NB4 (cell line): ENCODE measurements at places on chromosomes 5 and 9.

DNA sequence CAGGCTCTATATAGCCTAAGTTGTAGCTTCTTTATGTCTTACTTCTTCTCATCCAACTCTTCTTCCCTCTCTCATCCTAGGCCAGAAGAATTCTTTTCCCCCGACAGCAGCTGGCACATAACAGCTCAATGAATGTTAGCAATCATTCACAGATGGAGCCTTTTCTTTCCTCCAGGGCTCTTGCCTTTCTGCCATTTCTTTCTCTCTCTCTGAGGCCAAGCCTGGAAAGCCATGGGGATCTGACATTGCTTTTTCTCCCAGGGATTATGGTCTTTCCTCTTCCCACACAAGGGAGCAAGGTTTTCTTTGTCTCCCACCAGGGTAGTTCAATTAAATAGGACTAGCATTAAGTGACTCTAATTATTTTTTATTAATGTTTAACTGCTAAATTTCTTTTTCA, 20.5 kb downstream of the SMIM15 start:
- no peak for DNase-seq

DNA sequence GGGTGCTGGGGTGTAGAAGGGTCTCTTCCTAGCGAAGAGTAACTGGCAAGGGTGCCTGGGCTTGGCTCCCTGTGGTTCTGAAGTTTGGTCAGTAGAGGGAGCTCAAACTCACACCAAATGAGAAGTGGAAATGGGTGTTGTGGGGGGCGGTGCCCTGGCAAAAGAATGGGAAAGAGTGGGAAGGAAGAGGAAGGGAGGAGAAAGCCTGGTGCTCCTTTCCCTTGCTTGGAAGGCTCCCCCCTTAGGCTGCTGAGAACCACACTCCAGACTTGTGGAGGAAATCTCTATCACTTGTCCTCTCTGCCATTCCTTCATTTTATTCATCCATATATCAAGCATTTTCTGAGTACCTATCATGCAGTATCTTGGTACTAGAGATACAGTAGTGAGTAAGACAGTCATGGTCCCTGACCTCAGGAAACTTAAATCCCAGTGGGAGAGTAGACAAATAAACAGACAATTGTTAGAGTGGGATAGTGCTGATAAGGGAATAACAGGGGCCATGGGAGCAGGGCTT, 13.0 kb downstream of the SLC4A9 start:
- DNase-seq, result peak; percentile 61

DNA sequence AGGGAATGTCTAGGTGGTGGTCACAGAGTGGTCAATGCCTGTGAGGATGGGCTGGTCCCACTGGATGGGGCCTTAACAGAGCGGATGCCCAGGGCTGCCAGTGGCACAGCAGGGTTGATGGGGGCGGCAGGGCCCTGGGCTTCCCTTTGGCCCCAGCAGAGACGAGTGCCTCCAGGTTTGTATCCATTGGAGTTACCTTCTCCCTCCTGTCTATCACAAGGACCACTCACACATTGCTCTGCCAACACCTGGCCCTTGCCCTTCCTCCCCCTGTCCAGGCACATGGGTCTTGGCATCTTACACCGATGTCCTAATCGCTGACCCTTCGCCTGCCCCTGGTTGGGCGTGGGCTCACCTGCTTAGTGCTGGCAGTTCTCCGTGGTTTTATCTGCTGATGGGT, 26.2 kb upstream of the IRX4 start:
- DNase-seq, result no peak

- DNase-seq, result no peak
Measured at GRCh38 chr5:40346901-40347300, 332.8 kb upstream of the PTGER4 start.

GRCh38 chr5:106363578-106363977, 1307.2 kb downstream of the EFNA5 start:
- no peak for DNase-seq

- DNase-seq, result no peak
Measured at GRCh38 chr9:37693260-37693659, 42.5 kb downstream of the FRMPD1 start.

- DNase-seq, result peak; percentile 23
Measured at GRCh38 chr5:107218457-107219193, 452.1 kb downstream of the EFNA5 start.

- DNase-seq, result no peak
Measured at GRCh38 chr5:134420343-134420742, 8.7 kb upstream of the CDKN2AIPNL start.

DNA sequence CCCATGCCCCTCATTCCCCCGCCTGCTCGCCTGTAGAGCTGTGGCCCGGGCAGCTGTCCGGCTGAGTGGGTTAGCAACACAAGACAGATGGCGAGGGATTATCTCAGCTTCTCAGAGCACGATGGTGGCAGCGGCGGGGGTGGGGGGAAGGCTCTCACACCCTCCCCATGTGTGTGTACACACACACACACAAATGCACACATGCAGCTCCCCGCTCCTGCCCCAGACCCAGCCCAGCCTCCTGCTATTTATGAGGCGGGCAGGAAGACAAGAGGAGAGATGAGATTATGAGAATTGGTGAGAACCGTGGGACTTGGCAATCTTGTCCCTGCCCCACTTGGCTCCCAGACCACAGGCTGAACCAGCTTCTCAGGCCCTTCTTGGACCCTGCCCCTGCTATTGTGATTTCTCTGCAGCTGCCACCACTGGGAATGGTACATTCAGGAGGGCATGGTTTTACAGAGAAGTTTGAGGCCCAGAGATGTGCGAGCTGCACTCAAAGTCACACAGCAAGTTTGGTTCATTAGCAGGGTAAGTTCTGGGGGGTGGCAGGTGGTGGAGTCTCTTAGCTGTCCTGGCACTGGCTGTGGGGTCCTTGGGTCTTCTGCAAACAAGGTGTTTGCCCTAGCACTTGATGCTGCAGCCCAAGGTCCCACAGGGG, 51.0 kb upstream of the PSD2 start:
- no peak for DNase-seq

DNA sequence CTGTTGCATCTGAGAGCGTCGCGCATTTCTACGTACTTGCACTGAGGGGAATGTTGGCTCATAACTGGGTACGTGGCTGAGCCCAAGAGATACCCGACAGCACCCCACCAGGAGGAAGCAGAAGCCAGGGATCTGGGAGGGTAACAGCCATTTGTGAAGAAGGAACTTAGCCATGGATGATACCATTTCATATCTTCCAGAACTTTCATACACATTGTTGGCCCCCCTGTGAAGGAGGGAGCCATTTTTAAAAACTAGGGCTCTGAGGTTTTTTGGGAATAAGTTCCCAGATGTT, 101.4 kb upstream of the SLC44A1 start:
- DNase-seq, result no peak

- DNase-seq, result no peak
Measured at GRCh38 chr5:4634342-4634741, 505.8 kb upstream of the ADAMTS16 start.

DNA sequence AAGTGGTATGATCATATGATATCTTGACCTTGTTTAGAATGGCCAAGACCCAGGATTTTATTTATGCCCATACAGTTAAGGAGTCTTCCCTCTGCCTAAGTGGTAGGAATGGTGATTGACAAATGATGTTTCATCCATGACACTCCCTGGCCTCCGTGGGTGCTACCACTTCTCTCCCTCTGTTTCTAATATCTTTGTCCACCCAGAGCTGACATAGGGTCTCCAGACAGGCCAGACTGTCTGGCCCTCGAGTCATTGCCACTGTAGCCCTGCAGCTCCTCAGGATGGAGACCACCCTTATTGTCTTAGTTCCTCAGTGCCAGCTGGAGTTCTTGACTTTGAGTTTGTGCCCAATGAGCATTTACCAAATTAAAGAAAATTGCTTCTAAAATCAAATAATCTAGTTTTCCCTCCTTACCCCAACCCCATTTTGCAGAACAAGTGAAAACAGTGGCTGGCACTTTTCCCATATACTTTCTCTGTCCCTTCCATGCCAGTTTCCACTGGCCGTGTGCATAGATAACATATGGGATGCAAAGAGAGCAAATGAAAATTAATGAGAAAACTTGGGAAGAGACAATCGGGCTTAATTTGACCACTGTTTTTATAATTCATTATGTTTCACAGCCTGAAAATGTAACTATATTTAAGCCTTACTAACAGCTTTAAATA, 235.7 kb downstream of the NSG2 start:
- DNase-seq, result no peak

GRCh38 chr9:110290001-110290400, 33.7 kb upstream of the TXN start:
- no peak for DNase-seq

GRCh38 chr5:82772281-82772680, 304.9 kb downstream of the TMEM167A start:
- DNase-seq, result no peak

DNA sequence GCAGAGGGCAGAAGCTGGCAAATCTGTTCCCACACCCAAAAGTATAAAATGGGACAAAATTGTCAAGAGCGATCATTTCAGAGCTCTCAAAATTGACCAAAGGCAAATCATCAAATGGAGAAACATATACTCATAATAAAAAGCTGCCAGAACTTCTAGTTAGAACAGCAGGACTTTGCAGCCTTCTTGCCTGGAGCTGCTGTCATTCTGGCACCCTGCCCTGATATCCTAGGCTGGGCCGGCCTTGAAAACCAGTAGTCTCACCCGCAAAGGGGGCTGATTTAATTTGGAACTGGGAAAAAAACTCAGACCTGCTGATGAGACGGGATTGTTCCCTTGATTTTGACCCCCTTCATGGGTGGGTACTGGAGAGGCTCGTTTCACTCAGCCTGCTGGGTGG, 18.5 kb downstream of the OR2V1 start:
- DNase-seq, result no peak

DNA sequence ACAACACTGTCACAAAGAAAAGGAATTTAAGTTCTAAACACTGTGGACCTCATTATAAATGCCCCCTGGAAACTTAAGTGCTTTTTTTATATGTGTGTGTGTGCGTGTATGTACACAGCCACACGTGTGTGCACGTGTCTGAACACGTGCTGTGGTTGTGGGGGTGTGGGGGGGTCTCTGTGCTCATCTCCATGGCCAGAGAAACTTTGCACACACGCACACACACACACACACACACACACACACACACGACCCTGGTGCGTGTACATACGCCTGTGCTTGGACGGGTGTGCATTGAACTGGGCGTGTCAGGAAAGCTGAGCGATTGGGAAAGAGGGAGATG, 27.9 kb downstream of the AMBP start:
- DNase-seq, result no peak

DNA sequence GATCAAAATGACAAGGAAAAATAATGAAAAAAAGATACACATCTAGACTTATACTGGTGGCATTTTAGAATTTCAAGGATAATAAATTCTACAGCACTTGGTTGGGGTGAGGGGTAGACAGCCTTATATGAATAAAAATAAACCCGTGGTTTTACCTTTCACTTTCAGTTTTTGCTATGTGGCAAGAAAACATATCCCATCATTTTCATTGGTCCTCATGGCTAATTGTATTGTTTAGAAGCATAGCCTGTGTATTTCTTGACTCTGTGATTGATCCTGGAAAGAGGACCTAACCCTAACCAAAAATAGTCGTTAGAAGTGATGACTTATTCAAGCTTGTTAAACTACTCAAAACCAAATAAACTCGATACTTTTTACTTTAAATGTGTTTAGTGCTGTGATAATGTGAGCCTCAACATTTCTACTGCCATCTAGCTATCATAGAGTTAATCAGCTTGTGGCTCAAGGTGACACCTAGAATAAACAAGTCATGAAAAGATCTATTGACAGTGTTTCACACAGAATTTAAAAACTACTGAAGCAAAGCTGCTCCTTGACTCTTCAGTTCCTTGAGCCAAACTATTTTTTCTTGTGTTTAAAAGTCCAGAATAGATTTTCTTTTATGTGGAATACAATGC, 153.3 kb upstream of the IZUMO3 start:
- DNase-seq, result no peak

DNA sequence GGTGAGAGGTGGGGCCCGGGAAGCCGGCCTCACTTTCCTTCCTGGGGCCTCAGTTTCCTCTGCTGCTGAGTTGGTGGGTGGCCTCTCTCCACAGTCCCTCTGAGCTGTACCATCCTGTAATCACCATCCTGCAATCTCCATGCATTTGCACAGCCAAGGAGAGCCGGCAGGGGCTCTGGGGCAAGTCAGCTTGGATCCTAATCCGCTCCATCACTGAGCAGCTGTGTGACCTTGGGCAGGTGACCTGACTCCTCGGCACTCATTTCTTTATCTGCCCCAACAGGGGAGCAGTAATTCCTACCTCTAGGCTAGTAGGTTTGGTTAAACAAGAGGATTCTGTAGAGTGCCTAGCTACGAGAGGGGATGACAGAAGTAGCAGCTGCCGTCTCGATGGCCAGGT, 88.2 kb upstream of the ZNF618 start:
- no peak for DNase-seq

DNA sequence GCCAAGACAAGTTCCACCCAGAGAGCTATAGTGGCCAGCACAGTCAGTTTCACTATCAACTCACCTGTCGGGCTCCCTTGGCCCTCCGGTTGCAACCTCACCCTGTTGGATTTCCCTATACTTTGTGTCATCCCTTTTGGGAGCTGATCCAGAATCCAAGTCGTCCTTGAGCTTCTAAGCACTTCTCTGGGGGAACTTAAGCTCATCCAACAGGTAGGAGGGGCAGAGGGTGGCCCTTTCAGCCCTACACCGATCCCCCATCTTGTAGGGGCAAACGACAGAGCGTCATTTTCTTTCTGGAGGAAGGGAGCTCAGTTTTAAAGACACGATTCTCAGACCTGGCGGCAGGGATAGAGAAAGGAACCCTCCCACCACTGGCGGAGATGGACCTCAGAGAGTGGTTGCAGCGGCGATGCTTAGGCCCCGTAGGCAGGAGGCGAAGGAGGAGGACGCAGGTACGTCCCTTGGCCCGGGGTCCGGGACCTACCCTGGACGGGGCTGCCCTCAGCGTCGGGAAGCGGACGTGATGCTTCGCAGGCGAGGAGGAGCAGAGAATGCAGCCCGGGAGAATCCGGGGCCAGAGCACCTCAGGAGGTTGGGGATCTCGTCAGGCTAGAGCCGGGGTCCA, 519 bp downstream of the ZER1 start:
- no peak for DNase-seq

- no peak for DNase-seq
Measured at GRCh38 chr5:76083555-76084495, 642 bp downstream of the SV2C start.

- DNase-seq, result no peak
Measured at GRCh38 chr5:27845248-27845647, 806.9 kb upstream of the CDH9 start.

GRCh38 chr5:131023498-131023865, 141.6 kb downstream of the HINT1 start:
- DNase-seq, result no peak
